Breast epithelium (tissue), 4 donors: ENCODE measurements at places on chromosomes 6 and 20.

DNA sequence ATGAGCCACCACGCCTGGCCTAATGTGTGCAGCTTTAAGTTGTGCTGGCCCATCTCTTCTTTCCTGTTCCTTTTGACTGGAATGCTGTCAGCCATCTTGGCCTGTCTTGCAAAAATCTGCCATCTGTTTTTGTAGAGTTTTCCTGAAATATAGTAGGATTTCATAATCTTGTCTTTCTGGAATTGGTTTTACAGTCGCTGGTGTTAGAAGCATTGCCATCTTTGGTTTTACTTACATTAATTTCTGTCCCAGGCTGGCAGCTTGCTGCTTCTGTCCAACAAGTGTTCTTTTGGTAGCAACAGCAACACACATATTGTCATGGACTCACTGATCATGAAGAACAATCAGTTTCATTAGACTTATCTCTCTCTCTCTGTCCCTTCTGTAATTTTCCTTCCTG lies 29.1 kb upstream of the TULP1 start:
- no peak for DNase-seq

DNA sequence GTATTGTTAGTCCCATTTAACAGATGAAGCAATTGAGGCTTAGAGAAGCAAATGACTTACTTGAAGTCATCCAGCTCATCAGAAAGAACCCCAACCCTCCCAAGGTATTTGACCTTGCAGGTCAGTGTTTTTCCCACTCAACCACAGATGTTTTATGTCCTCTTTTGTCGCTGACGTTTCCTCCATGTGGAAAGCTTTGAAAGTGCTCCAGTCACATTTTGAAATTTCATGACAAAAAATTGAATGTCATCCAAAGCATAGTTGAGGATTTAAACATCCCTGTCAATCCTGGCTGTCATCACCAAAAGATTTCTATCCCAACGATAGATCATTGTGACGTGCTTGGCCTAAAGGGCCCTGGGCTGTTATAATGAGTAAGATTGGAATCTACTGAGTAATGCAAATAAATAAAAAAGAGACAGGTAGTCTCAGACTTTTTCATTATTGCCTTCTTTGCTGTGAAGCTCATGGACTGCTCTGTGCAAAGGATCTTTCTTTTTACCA lies 102.7 kb downstream of the TSHZ2 start:
- DNase-seq = no peak

DNA sequence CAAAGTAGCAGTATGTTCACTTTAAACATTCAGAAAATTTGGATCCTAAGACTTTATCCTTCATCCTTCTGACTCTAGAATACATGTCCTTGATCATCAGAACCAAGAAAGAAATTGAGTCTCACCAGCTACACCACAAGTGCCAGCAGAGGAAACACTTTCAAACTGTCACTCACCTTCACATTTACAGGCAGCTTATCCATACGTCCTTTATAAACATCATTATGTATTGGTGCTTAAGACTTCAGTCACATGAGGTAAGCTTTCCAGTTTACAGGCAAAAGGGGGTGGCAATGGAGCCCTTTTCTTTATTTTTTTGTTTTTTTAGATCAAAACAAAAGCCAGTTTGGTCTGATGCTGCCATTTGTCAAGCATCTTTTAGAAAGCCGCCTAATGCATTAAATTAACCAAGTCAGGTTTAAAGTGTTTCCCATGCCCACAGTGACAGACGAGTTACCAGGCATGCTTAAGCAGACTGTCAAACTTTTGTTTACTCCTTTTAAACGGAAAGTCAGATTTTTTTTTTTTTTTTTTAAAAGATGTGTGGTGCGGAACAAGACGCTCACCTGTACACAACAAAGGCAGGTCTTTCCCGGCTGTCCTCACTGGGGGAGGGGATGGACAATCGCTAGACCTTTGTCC lies 952 bp upstream of the BRPF3 start:
- DNase-seq = no peak

DNA sequence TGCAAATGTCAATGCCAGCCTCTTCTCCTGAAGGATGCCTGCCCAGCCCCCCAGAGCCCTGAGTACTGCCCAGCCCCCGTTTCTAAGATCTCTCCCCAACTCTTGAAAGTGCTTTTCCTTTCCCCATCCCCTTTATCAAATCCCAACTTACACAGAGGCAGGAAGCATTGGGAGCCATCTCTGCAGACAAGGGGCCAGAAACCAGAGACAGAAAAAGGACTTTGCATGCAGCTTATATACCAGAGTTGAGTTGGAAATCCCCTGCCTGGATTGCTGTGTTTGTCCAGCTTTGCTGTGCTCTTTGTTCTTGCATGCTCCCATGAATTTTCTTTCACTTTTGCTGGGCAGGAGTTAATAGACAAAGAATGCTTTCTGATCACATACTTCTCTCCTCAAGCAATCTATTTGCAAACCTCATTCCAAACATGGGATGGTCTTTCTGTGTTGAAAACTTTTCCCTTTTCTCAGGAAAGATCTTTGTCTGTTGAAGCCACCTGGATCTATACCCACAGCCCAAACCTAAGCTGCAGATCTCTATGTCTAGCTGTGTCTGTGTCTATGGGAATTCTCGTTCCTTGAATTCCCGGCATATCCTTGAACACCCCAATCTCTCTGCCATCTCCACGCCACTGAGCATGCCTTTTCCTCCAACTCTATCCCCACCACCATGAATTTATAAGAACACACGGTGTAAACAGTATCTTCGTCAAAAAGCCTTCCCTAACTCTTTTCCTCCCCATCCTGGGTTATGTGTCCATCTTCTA lies at the start of gene UBD:
TSS of gene UBD (minus strand) at position 209 of the 764 bp plus-strand sequence. CDS start at position 178, 31 bp downstream.
- no peak for DNase-seq

DNA sequence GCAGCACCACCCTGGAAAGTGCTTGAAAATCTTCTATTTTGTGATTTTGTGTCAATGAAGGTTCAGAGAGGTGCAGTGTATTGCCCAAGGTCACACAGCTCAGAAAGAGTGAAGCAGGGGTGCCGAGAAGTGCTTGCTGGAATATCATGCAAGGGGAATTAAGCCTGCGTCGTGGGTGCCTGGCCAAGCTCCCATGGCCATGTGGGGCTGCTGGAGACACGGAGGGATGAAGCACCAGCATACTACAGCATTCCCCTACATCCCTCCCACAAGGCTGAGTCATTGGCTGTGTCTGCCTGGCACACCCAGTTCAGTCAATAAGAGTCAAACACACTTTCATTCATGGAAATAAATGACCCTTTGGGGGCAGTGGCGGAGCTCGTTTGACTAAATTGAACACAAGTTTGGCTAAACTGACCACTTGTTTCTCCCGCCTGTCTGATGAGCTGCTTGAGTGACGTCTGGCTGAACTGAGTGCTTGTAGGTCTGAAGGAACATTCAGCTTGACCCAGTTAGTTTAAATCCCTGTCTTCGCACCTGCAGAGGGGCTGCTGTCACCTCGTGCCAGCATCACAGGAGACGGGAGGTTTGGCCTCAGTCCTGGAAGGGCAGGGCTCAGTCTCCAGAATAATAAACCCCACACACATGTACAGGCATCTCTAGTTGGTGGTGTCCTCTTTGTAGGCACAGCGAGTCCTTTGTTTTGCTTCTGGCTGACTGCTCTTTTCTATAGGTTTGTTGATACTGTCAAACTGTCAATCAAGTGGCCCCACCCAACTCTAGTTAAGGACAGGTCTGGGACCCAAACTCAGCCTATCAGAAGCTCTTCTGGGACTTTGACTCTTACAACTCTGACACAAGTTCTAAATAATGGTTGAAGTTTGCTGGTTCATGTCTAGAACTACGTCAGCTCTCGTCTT lies 8.4 kb upstream of the TGM2 start:
- no peak for DNase-seq

- no peak for DNase-seq
Observed at GRCh38 chr6:75946146-75946831, 126.2 kb downstream of the IMPG1 start.

DNA sequence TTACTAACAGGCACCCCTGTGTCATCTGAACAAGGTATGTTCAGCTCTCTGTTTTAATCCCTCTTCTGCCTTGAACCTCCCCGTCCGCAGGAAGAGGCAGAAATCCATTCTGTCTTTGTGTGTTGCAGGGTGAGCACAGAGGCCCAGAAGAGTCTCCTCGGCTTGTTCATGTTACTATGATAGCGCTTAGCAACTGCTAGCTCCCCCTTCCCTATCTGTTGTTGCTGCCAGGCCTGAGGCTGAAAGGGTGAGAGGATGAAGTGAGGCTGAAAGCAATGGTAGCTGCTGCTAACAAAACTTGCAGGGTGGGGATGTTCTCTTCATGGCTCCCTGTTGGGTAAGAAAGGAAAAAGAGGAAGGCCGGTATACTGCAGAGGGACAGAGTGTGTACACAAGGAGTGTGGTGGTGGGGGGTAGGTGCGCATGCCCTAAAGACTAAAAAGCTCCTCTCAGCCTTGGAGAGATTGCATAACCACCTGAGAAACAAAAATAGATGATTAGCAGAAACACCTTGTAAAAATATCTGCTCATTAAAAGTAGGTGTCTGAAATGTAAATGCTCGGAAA lies 55.2 kb upstream of the CITED2 start:
- DNase-seq = no peak

GRCh38 chr6:107154801-107155160 lies 39.5 kb upstream of the BEND3 start:
- DNase-seq = no peak

GRCh38 chr20:24700166-24700860 lies 230.9 kb downstream of the SYNDIG1 start:
- DNase-seq = no peak

DNA sequence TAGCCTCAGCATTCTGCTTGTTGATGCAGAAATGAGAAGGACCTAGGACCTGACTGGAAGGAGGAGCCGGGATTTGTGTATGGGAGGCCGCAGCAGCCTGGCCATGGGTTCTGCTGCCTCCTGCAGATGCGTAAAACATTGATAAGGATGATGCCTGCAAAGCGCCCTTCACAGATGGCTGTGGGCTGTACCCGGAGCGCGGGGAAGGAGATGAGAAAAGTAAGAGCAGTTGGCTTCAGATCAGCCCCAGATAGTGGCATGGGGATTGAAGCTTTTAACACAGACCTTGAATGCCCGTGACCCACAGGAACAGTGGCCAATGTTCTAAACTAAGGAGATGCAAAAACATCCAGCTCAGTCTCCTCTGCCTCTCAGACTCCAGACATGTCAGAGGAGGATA lies 136.4 kb upstream of the KCNG1 start:
- no peak for DNase-seq

DNA sequence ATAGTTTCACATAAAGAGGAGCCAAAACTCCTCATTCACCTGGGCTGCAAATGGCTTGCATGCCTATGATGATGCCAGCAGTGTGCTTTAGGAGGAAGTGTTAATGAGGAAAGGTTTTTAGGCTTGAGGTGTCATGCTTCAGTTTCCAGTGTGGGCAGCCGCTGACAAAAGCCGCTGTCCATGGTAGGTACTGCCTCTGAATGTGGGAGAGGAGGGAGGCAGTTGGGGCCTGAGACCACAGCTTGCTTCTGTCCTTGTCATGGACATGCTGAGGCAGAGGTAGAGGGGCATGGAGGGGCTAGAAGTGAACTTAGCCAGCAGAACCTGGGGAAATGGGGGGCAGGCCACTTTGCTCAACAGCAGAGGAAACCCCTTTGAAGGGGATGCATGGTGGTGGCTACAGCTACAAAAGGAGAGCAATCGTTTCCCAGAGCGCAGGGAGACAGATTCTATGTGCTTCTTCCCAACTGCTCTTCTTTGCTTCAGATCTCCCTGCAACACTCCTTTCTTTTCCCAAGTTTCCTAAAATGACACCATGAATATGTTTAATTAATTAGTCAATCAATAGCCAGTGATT lies 372.1 kb upstream of the CNR1 start:
- DNase-seq = no peak

DNA sequence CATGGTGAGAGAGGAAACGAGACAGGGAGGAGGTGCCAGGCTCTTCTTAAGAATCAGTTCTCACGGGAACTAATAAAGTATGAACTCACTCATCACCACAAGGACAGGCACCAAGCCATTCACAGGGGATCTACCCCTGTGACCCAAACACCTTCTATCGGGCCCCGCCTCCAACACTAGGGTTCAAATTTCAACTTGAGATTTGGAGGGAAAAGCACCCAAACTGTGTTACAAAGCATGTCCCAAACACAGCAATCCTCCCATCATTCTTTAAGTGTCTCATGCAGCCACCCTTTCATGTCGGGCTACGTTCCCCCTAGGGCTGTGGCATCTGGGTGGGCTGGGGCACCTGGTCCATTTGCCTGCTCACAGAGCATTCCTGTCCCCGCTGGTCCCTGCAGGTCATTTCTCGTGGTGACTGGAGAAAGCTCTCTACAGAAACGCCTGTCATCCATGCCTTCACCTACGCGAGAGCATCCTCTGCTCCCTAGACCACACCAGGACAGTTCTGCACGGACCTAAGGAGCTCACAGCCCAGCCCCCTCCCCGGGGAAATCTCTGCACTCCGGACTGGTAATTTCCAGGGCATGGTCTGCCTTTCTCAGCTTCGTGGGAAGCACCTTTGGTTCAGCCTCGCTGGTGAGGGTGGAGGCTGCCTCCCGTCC lies 79.6 kb downstream of the TTLL2 start:
- no peak for DNase-seq

DNA sequence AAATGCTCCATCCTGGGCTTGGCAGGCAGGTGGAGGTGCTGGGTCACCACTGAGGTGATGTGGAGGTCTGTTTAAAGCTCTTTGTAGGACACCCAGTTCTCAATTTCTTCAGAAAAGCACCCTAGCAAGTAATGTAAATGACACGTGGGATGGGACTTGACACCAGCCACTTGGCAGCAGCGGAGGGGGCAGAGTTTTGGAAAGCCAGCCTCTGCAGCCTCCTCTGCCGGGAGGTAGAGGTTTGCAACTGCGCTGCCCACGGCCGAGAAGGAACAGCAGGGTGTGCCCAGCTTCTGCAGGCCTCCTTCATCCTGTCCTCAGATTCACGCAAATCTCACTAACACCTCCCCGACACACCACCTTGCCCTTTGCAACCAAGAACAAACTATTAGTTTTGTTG lies 77.3 kb downstream of the RAMACL start:
- no peak for DNase-seq

DNA sequence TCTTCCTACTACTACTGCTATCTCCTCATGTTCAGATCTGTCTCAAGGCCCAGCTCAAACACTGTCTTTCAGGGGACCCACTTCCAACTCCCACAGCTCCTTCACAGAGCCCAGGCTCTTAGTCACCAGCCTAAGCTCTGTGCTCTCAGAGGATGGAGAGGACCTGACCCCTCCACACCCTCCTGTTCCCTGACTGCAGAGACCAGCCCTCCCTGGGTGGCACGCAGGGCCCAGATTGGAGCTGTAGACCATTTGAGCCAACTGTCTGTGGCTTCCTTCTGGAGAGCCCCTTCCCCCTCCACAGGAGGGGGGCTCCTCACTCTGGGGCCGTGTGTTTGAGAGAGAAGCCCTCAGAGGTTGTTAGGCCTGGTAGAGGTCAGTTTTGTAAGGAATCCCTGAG lies 9.8 kb downstream of the SNPH start:
- no peak for DNase-seq

GRCh38 chr6:40887792-40888340 lies 151.2 kb downstream of the UNC5CL start:
- no peak for DNase-seq

- DNase-seq = no peak
Observed at GRCh38 chr6:122567034-122567433, 43.2 kb upstream of the PKIB start.

GRCh38 chr6:116215414-116215813 lies 38.5 kb downstream of the TSPYL4 start:
- DNase-seq = no peak

GRCh38 chr6:158061709-158062461 lies 80.2 kb downstream of the SYNJ2 start:
- DNase-seq = no peak

- DNase-seq = no peak
Observed at GRCh38 chr6:142207265-142207877, 60.3 kb downstream of the VTA1 start.

GRCh38 chr20:61937146-61937962 lies 128.3 kb downstream of the TAF4 start:
- no peak for DNase-seq

- no peak for DNase-seq
Observed at GRCh38 chr6:152012227-152012626, 204.7 kb downstream of the ESR1 start.
